Muscle of arm (tissue), 14 donors: ENCODE measurements at places on chromosomes 3 and 15.

GRCh38 chr3:81580355-81580754, 181.1 kb downstream of the GBE1 start:
- DNase-seq = peak; percentile 59

GRCh38 chr3:159679900-159680299, 308.7 kb upstream of the IL12A start:
- no peak for DNase-seq

- no peak for DNase-seq
These were observed 92.9 kb upstream of the GK5 start for GRCh38 chr3:142318331-142318730.

DNA sequence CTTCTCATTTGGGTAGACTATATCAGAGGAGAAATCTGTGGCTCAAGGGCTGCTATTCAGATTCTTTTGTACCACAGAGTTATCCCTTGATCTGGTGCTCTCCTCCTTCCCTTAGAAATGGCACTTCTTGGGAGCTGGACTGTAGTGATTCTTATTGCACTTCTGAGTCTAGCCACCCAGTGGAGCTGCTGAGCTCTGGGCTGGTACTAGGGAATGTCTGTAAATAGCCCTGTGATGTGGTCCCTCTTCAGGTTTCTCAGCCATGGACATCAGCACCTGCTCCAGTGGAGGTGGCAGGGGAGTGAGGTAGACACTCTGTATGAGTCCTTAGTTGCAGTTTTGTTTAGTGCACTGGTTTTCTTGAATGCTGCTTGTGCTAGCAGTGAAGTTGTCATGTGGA, 1292.6 kb downstream of the SI start:
- DNase-seq = no peak

DNA sequence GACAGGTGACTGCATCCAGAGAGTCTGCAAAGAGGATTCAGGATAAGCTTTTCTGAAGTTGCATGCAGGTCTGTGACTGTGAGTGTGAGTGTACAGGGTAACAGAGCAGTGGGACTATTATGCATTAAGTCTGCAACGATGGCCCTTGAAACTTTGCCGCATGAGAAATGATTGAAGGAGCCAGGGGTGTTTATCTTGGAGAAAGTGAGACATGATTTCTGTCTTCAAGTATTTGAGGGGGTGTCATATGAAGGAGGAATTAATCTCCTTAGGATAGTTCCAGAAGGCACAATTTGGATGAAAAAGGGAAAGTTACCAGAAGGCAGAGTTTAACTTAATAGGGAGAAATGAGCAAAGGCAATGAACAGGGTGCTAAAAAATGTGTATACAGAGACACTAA, 119.6 kb downstream of the ARNT2 start:
- no peak for DNase-seq

DNA sequence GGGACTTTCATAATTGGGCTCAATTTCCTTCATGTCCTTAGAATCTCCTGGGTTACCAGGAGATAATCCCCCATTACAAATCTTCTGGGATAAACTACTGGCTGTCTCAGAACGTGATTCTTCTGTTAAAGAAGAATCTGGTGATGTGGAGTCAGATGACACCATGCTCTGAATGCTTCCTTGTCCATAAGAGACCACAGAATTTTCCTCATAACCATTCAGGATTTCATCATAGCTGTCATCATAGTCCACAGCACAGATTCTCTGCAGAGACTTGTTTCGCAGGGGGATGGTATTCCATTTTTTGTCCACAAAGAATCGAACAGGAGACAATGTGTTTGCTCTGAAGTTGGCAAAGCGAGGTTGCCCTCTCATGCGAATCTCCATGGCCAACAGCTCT, 109.8 kb upstream of the TSPAN3 start:
- DNase-seq = no peak

DNA sequence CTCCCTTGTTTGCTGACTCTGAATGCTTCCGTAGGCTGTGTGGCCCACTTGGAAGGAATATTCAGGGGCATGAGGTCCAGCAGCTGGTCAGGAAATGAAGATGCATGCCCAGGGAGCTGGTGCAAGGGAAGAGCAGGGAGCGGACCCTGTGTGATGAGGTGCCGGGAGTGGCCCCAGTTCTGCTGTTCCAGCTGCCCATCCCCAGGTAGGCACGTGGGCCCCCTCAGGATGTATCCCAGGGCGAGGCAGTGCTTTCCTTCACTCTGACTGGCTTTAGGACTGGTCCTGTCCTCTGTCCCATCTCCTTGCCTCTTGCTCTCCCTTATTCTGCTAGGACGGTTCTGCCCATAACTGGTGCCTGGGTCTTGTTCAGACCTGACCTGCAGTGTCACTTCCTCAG, 1.1 kb upstream of the FAM3D start:
- no peak for DNase-seq

- DNase-seq = no peak
These were observed 30.9 kb downstream of the CCNL1 start for GRCh38 chr3:157128771-157129681.

- DNase-seq = no peak
These were observed 32.2 kb downstream of the NECTIN3 start for GRCh38 chr3:111103807-111104206.

- DNase-seq = no peak
These were observed 536.8 kb downstream of the CADM2 start for GRCh38 chr3:85495602-85496001.

DNA sequence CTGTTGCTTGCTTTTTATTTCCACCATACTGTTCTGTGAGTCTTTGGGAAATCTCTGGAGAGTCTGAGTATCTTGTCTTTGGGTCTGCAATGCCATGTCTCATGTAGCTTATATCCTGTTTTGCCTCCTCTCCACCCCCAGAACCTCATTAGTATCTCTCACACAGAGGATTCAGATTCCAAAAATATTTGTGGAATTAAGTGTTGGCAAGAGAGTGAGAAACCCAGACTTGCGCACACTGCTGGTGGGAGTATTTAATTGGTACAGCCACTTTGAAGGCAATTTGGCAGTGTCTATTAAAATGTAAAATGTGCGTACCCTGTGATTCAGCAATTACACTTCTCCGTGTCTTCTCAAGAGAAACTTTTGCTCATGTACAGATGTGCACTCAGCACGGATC, 68.6 kb downstream of the ZNF621 start:
- DNase-seq = no peak

DNA sequence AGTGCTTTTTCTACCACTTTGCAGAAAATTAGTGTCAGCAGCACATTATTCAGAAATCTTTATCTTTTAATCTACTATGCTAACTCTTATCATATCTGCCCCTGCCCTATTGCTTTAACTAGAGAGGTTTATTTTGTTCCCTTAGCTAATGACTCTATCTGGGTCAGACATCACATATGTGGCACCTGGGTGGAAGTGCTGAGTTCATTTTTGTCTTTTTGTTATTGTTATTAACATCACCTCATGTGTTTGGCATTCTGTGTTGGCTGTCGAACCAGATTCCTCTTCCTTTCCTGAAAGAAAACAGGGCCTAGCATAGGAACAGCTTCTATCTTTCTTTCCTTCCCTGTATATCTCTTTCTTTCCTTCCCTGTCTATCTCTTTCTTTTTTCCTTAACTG, 100.7 kb downstream of the RBMS3 start:
- peak; percentile 58 for DNase-seq

DNA sequence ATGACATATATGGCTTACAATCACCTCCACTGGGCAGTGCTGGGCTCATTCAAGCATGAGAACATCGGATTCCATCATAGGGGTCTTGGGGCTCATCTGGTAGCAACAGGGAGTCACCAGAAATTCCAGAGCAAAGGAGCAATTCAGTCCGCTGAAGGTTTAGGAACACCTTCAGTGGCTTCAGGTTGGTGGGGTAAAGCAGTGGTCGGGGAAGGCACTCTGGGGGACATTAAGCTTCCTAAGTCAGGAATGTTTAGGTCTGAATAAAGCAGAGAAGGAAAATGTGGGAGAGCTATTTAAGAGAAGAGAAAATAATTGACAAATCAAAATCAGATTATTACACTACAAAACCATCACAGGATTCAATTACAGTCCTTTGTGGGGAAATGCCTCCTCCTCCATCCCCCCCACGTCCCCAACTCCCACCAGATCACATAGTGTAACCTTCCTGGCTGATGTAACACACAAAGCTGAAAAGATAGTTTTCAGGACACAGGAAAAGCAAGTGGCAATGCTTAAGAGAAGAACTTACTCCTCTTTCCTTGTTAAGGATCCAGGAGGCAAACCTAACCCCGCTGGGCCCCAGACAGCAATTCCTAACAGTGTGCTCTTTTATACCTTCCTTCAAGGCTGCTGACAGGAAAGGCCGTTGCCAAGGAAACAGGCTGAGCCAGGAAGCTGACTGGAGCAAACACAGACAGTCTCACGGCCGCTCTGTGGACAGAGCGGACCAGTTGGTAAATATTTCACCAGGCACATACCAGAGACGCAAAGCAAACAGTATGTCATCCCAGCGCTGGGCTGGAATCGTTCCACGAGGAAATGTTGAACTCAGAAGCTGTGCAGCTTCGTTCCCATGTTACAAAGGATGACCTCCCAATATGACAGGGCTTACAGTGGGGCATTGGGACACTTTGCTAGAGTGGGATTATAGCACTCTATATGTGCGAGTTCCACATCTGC, 57.5 kb upstream of the LMCD1 start:
- peak; percentile 85 for DNase-seq

DNA sequence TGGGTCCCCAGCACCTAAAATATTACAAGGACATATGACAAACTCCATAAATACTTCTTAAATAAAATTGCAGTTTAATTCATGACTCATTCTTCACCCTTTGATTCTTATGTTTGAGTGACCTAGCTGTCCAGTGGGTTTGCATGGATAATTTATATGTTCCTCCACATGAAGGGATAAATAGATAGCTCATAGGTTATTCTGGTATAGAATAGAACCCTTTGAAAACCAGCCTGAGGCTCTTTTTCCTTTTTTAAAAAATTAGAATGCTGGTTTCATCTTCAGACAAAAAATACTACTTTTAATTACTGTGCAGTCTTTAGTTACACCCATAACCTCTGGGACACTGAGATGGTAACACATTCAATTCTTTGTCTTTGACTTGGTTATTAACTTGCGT, 97.1 kb upstream of the SAMMSON start:
- no peak for DNase-seq

DNA sequence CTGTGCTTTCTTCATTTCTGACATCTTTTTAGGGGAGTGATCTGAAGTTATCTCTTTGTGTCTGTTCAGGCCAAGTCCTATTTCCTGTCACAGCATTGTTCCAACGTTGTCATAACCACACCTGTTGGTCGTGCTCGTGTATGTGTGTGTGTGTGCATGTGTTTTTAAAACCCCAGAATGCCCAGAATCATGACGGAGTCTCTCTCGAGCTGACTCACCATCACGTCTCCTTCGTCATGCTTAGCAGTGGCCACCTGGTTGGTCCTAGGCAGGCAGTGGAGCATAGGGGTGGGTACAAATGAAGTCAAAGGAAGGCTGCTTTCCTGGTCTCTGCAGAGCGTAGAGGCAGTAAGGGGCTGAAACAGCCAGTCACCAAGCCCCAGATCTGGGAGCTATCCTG, 126.8 kb upstream of the ABHD17C start:
- no peak for DNase-seq

GRCh38 chr3:126061301-126062032, 22.5 kb downstream of the SLC41A3 start:
- DNase-seq = no peak

DNA sequence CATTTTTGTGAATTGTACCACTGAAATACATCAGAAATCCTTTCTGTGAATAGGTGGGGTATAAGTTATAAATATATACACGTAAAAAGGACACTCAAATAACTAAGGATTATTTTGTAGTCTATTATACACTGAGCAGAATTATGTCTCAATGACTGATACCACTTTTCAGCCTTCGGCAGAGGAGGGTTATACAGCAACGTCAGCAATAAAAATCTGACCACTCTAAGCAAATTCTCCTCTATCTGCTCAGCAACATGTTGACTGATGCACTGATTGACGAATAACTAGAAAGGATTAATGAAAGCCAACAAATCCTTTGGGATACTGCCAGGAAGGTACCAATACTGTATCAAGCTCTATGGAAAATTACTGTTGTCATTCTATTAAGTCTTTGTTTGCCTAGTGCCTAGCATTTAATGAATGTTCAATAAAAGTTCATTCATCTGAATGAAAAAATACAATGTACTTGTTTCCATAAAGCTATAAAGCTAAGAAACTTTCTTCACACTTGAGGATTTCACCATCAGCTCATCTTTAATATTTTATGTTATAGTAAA, 5.2 kb downstream of the ARPP19 start:
- DNase-seq = no peak

DNA sequence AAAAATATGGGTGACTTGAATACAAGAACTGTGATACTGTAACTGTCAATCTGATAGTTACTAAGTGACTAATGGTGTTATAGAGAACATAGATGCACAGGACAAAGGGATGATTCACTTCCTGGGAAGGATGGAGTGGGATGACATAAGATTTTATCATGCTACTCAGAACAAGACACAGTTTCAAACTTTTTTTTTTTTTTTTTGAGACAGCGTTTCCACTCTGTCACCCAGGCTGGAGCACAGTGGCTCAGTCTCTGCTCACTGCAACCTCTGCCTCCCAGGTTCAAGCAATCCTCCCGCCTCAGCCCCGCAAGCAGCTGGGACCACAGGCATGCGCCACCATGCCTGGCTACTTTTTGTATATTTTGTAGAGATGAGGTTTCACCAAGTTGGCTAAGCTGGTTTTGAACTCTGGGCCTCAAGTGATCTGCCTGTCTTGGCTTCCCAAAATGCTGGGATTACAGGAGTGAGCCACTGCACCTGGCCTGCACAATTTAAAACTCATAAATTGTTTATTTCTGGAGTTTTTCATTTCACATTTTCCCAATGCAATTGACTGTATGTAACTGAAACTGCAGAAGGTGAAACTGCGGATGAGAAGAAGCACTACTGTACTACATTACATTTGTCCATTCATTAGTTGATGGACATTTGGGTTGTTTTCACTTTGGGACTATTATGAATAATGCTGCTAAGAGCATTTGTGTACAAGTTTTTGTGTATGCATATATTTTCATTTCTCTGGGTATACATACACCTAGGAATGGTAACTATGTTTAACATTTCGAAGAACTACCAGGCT, 40.6 kb downstream of the ADIPOQ start:
- no peak for DNase-seq
